Kidney epithelial cell (primary cell): ENCODE measurements at places on chromosomes 4 and X. TPM values are rescaled to one million over a fixed set of nuclear protein-coding genes. Genes with fewer than 3 reads are reported as not detected.

The CT45A5 gene
- total RNA-seq: not detected in 2 replicates

The SHISA3 gene
- 0.38 and 0.96 TPM in 2 replicates for total RNA-seq

The ADAM29 gene
- total RNA-seq: not detected in 2 replicates

The SLC30A9 gene
- 64.5 and 65.9 TPM in 2 replicates for total RNA-seq

The PDGFC gene
- 67.2 and 82.5 TPM in 2 replicates for total RNA-seq

The C1QTNF7 gene
- not detected in 2 replicates for total RNA-seq

The PASD1 gene
- total RNA-seq: not detected in 2 replicates
